Neural progenitor cell (in vitro differentiated cells): ENCODE measurements at places on chromosomes 5 and 9. TPM values are rescaled to one million over a fixed set of nuclear protein-coding genes. Genes with fewer than 3 reads are reported as not detected.

The PDE8B gene
- 1.2 and 4.3 TPM in 2 replicates for total RNA-seq

The CDC20B gene
- total RNA-seq, result not detected in 2 replicates

The NPM1 gene
- 2,155 and 3,685 TPM in 2 replicates for total RNA-seq

The NSA2 gene
- total RNA-seq, result 111 and 173 TPM in 2 replicates

The MUSK gene
- 0.22 and 0.24 TPM in 2 replicates for total RNA-seq

The TMOD1 gene
- 0.15 TPM in 1 of 2 replicates, not detected in the other for total RNA-seq

The CCL27 gene
- 0.37 and 0.67 TPM in 2 replicates for total RNA-seq

The SLC34A3 gene
- total RNA-seq, result not detected in 2 replicates
